NCI-H69 (cell line): ENCODE measurements at places on chromosomes 16 and 17.

GRCh38 chr17:40095351-40095943 lies 4.9 kb downstream of the NR1D1 start:
- DNase-seq: no peak

- DNase-seq: no peak
These were observed 6.2 kb upstream of the MPP2 start for GRCh38 chr17:43913584-43913983.

GRCh38 chr17:10681866-10682446 lies 15.4 kb downstream of the SCO1 start:
- no peak for DNase-seq

- no peak for DNase-seq
These were observed 9.8 kb downstream of the ADAM11 start for GRCh38 chr17:44768505-44769142.

GRCh38 chr16:11135464-11135973 lies 120.5 kb downstream of the SOCS1 start:
- DNase-seq: no peak

- DNase-seq: no peak
These were observed 22.7 kb downstream of the ZNF469 start for GRCh38 chr16:88405216-88406060.

DNA sequence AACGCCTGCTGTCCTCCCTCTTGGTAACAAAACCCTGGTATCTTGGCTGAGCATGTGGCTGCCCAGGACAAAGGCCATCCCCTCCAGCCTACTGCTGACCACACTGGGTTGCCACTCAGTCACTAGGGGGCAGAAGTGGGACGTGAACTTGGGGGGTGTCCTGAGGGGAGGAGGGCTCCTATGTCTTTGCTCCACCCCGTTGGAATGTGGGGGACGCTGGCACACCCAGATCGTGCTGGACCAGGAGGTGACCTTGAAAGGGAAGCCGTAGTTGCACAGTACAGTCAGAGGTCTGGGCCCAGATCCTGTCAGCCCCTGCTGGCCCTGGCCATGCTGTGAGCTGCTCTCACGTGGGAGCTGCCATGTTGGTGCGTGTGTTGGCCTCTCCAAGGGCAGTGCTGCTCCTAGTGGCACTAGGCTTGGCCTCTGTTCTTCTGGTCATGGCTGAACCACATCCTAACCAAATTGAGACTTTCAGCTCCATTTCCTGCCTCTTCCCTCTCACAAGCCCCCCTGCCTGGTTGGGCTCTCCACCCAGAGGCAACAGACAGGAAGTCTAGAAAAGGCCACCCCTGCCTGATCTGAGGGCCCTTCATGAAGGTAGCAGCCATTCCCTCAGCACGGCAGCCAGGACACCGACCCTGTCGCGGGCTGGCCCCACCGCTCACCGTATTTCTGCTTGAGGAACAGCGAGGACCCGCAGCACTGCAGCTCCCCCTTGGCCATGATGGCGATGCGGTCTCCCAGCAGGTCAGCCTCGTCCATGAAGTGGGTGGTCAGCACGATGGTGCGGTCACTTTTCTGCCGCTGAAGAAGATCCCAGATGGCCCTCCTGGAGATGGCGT lies 29.0 kb upstream of the RNPS1 start:
- peak; percentile 24 for DNase-seq

GRCh38 chr16:78812582-78812981 lies 713.1 kb downstream of the WWOX start:
- no peak for DNase-seq

- peak; percentile 85 for DNase-seq
These were observed 102.4 kb downstream of the CCT6B start for GRCh38 chr17:34858591-34859565.

DNA sequence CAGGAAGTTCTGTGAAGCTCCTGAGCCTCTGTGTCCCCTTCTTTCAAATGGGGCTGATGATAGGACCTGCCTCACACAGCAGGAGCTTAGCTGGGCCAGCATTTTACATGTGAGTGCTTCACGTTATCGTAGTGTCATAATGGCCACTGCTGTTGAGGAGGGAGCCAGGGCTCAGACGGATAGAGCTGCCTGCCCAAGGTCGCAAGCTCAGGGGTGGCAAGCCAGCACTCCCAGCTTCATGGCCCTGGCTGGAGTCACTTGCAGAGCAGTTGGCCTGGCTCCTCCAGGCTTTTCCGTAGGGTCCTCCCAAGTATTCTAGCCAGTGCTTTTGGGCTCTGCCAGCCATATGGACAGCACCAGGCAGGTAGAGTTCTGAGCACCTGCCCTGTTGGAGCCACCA lies 115.1 kb downstream of the SOCS1 start:
- DNase-seq: no peak

DNA sequence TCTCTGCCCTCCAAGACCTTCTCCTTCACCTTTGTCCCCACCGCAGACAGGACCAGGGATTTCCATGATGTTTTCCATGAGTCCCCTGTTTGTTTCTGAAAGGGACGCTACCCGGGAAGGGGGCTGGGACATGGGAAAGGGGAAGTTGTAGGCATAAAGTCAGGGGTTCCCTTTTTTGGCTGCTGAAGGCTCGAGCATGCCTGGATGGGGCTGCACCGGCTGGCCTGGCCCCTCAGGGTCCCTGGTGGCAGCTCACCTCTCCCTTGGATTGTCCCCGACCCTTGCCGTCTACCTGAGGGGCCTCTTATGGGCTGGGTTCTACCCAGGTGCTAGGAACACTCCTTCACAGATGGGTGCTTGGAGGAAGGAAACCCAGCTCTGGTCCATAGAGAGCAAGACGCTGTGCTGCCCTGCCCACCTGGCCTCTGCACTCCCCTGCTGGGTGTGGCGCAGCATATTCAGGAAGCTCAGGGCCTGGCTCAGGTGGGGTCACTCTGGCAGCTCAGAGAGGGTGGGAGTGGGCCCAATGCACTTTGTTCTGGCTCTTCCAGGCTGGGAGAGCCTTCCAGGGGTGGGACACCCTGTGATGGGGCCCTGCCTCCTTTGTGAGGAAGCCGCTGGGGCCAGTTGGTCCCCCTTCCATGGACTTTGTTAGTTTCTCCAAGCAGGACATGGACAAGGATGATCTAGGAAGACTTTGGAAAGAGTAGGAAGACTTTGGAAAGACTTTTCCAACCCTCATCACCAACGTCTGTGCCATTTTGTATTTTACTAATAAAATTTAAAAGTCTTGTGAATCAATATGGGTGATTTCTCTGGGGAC lies 12.2 kb downstream of the CX3CL1 start:
- DNase-seq: no peak

- no peak for DNase-seq
These were observed 674.7 kb upstream of the KIF2B start for GRCh38 chr17:53148058-53148457.

- DNase-seq: no peak
These were observed 228.7 kb downstream of the CDH13 start for GRCh38 chr16:82855471-82855870.

DNA sequence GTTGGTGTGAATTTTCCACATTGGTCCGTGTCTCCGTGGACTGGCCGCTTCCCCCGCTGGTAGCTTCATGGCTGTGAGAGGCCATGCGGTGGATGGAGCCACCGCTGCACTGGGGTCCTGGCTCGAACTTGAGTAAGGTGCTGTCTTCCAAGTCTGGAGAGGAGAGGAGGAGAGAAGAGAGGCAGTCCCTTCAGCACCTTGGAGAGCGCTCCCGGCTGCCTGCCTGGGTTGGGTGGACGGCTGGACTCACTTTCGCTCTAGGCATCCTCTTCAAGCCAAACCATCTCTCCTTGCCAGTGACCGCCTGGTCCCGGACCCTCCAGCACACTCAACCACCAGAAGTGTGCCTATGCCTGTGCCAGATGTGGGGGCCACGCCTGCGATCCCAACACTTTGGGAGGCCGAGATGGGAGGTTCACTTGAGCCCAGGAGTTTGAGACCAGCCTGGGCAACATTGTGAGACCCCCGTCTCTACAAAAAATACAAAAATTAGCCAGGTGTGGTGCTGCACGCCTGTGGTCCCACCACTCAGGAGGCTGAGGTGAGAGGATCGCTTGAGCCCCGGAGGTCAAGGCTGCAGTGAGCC lies 6.2 kb downstream of the JPH3 start:
- no peak for DNase-seq

DNA sequence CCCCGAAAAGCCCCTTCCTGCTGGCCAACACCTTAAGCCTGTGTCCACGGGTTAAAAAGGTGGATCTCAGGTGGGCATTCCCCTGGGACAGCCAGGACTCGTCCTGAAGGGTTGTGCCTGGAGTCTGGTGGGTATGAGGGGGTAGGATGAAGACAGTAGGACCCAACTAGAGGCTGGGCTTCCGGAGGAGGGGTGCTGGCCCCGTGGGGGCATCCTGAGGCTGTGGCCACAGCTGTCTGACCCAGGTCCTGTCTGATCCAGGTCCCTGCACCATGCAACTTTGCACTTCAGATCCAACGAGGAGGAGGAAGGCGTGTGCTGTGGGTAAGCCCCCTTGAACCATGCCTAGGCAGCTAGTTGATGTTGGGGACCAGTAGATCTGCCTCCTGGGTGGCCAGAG lies 37.6 kb upstream of the CPNE2 start:
- DNase-seq: no peak

GRCh38 chr16:8103649-8104289 lies 486.5 kb downstream of the TMEM114 start:
- no peak for DNase-seq

DNA sequence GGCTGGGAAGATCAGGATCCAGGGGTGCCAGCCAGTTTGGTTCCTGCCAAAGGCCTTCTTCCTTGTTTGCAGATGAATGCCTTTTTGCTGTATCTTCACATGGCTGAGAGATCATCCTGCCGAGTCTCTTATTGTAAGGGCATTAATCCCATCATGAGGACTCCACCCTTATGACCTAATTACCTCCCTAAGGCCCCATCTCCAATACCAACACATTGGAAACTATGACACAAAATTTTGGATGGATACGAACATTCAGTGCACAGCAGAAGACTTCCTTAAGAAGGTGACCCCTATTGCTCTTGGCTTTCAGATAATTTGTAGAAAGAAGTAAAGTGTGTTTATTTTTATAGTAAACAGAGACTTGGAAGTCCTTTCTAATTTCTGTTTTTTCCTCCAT lies 1164.7 kb upstream of the CDH8 start:
- peak; percentile 2 for DNase-seq

- no peak for DNase-seq
These were observed 11.8 kb downstream of the PDZD9 start for GRCh38 chr16:21989133-21989532.

- peak; percentile 38 for DNase-seq
These were observed 18.2 kb upstream of the RASL10B start for GRCh38 chr17:35713069-35713728.

DNA sequence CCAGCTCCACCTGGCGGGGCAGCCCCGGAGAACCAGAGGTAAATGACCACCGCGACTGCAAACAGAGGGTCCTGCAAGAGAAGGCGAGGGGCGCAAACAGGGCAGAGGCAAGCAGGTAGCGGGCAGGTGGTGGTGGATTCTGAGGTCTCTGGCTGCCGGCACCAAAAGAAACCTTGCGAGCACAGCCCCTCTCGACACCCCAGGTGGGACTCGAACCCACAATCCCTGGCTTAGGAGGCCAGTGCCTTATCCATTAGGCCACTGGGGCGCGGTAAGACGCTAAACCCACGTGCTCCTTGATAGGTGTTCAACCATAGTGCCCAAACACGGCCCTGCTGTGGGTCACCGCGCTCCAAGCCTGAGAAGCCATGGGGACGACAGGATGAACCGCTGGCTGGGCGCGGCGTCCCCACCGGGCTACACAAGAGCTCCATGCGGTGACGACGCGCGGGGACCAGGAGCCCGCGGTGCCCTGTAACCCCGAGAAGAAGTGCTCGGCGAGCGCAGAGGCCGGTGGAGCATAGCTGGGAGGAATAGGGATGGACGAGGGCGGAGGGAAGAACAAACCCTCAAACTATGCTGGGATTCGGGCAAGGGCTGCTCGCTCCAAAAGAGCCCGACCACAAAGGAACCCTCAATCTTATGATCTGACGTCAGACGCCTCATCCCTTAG lies 12.4 kb downstream of the ATP5PD start:
- DNase-seq: peak; percentile 95

- DNase-seq: no peak
These were observed 83.8 kb downstream of the GNAO1 start for GRCh38 chr16:56275076-56275475.

- no peak for DNase-seq
These were observed 6.9 kb upstream of the CHMP6 start for GRCh38 chr17:80984749-80985148.

DNA sequence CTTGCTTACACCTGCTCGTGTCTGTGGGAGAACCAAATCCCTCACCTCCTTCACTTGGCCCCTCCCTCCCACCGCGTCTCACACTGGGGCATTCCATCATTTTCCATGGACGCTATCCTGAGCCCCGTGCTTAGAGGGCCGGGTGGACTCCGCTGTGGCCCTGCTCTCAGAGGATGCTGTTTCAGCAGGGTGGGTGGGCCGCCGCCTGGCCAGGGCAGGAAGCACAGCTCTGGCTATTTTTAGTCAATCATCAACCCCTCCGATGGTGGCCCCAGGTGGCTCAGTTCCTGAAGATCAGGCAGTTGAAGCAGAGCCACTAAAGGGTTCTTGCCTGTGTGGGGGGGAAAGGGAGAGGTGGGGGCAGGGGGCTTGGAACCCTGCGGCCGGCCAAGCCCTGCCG lies 230.3 kb downstream of the ENGASE start:
- no peak for DNase-seq

DNA sequence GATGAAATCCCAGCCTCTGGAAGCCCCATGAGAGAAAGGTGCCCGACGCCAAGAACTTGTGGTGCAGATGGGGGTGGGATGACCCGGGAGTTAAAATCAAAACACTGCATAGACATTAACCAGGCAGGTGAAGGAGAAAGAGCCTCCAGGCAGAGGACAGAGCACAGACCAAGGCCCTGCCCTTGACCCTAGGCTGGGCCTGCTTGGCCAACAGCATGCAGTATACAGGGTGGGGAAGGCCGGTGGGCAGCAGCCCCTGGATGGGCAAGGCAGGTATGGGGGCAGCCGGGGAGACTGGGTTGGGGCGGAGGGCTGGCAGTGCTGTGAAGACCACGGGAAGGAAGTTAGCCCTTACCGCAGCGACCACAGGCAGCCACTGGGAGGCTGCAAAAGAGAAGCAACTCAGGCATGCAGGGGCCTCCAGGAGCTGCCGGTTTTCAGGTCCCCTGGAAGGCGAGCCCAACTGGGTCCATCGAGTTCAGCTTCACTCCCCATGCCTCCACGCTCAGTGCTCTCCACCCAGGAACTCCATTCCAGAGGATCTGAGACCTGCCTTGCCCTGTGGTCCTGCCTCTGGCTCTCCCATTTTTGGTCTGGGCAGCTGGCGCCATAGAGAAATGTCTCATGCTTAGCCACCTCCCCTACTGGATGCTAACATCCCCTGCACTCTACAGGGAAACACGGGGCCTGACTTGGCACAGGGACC lies 81.2 kb downstream of the C16orf95 start:
- no peak for DNase-seq

GRCh38 chr17:6218333-6218732 lies 148.2 kb downstream of the WSCD1 start:
- no peak for DNase-seq
